Occipital lobe (tissue), 3 donors: ENCODE measurements at places on chromosomes 12 and 14. TPM values are rescaled to one million over a fixed set of nuclear protein-coding genes. Genes with fewer than 3 reads are reported as not detected.

GRCh38 chr12:59834659-59835474 is 239.0 kb downstream of the SLC16A7 start:
- no peak for DNase-seq

The TMEM229B gene
- total RNA-seq = 23.9 TPM

GRCh38 chr12:106174876-106175275 is 36.1 kb upstream of the NUAK1 start:
- DNase-seq = no peak

The SIX6 gene
- not detected for total RNA-seq

The PPM1H gene
- total RNA-seq = 10.6 TPM
